ENCODE measurements at places on chromosomes 13 and 19.

DNA sequence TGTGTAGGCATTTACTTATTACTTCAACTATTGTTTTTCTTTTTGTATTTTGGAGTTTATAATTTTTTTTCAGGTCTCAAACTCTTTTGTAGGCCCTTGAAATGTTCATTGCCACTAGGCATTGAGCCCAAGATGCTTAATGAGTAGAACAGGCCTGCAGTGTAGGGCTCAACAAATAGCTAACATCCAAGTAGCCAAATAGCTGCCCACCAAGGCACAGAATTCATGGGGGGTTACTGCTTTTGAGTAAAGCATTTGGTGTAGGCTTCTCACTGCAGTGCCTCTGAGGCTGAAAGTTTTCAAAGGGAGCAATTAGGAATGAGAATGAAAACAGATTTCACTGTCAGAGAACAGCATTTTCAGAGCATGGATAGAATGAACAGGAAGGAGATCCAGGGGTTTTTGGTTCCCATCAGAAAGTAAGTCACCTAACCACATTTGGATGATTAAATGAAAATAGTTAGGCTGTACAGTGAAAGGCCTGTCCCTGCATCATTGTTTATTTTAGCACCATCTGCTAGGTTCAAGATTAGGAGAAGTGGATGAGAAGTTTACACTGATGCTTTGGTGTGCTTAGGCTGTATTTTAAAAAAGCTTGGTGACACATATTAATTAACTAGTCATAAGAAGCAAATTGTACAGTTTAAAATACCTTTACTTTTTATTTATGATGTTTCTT, 61.0 kb downstream of the EDNRB start:
- DNase-seq, result no peak

DNA sequence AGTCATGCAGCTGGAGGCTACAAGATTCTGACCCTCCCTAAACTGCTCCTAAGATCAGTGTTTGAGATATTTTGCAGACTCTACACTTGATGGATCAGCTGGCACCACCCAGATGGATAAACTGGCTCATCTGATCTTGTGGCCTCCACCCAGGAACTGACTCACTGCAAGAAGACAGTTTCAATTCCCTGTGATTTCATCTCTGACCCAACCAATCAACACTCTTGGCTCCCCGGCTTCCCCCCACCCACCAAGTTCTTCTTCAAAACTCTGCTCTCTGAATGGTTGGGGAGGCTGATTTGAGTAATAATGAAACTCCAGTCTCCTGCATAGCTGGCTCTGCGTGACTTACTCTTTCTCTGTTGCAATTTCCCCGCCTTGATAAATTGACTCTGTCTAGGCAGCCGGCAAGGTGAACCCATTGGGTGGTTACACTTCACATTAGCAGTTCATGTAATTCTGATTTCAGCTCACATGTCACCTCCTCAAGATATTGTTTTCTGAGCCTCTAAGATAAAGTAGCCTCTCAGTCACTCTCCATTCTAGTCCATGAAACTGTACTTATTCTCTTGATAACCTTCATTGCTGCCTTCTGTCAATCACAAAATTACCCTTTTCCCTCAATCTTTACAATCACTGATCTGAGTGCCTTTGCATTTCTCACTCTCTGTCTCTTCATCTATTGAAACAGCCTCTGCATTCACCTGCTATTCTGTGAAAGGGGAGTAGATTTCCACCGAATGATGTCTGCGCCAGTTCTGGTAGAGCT, 9.9 kb upstream of the FPR3 start:
- no peak for DNase-seq

- no peak for DNase-seq
Measured at GRCh38 chr19:32206065-32206464, 139.3 kb upstream of the ZNF507 start.

DNA sequence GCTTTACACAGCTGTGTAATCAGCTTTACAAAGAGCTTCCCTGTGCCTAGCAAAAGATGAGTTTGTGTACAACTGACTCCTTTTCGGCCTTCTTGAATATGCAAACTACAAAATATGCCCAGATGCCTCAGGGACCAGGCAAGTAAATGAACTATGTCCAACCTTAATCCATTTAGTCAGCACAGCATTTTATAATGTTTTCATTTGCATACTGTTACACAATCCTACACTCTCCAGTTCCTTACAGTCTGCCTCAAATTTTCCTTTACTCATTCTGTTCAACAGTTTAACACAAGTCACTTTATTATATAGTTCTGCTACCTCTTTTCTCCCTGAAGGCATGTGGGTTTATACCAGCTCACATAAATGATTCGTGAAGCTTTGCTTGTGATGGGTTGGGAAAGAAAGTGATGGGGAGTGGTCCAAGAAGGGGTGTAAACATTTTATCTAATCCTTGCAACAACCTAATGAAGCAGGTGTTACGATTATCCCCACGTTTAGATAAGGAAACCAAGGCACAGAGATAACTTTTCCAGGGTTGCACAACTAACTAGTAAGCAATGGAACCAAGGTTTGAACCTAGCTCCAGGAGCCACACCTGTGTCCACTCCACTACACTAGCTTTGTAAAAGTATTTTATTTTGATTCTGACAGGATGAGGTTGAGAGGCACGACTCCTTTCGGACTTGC, 3.3 kb upstream of the USP12 start:
- no peak for DNase-seq
